ENCODE measurements at places on chromosomes 4 and X.
A peak's percentile ranks its signal among the peaks of the same experiment; 100 is the strongest.

DNA sequence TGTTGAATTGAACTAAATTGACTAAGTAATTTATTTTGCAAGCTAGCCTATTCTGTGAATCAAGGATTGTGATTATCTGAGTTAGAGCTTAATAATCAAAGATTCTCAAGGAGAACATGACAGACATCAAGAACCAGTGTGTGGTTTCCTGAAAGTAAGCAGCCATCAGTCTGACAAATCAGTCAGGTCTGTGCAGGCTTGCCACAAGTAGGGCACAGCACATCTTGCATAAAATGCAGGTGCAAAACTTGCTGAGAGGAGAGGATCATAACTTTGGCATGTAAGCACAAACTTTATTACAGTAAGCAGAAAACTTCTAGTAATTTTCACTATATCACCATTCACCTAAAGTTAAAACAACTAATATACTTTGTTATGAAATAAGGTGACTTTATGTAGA is 22.5 kb downstream of the FAM241A start:
- DNase-seq: no peak

GRCh38 chr4:2482192-2482591 is 13.3 kb downstream of the RNF4 start:
- no peak for DNase-seq

DNA sequence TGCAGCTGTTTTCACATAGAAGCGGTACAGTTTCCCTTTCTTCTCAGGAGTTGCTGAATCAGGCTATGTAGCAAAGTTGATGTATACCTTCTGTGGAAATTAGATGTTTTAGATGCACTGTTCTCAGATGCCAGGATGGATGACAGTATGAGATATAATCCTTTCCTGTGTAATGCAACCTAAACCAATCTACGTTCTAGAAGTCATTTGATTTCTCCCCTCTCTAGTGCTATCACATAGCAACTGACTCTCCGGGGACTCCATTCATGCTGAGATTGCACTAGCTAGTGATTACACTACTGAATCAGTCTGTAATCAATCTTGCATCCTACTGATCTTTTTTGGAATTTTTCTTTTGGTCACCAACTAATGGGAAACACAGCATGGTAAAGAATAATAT is 1881.7 kb downstream of the PCDH7 start:
- DNase-seq: no peak

DNA sequence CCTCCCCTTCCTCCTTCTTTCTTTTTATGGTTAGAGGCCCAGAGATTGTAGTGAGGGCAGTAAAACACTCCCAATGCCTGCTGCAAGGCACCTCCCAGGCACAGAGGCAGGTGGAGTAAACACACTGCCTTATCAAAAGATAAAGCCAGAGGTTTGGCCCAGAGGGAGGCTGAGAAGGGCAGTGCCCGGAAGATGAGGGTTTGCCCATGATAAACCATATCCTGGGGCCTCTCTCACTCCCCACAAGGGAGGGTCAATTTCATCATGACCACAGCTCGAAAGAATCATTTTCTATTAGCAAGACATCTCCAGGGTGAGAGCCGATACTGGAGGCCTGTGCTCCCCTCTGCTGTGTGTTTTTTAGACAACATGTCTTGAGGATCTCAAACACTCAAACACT is 98.5 kb upstream of the FAM9C start:
- no peak for DNase-seq

- DNase-seq: no peak
Measured at GRCh38 chrX:32041181-32041580, 969.3 kb upstream of the FTHL17 start.

GRCh38 chr4:19195696-19196095 is 1056.0 kb upstream of the SLIT2 start:
- no peak for DNase-seq

- no peak for DNase-seq
Measured at GRCh38 chrX:644304-645281, 14.0 kb downstream of the SHOX start.

GRCh38 chrX:9431281-9431680 is 33.6 kb upstream of the TBL1X start:
- DNase-seq: no peak

DNA sequence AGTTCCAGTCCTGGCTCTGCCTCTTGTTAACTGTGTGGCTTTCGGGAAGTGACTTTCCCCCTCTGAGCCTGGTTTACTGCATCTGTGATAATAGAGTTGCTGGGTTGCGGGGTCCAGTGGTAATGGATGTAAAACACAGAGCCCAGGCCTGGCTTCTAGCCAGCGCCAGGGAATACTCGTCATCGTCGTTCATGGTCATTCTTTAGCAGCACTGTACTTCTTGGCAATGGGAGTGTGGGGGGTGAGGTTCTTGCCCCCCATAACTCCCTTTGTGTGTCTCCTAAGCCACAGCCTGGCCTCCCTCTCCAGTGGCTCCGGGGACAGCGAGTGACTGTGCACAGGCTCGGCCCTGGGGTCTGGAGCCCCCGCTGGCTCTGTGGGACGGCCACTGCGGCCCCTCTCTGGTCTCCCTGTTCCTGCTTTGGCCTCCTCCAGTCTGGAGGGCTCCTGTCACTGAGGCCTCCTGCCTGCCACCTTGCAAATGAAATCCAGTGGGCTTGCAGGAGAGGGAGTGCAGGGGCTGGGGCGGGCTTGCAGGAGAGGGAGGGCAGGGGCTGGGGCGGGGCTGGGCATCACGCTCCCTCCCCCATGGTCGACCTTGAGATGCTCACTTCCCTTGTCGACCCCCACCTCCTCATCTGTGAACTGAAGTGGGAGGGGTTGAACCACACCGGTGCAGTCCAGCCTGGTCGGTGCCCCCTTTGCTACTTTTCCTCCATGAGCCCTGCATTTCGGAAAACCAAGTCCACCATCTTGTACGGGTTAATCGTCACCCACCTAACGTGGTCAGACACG is 13.2 kb downstream of the PSAPL1 start:
- DNase-seq: no peak

GRCh38 chr4:14343961-14344360 is 658.3 kb upstream of the CPEB2 start:
- DNase-seq: no peak

DNA sequence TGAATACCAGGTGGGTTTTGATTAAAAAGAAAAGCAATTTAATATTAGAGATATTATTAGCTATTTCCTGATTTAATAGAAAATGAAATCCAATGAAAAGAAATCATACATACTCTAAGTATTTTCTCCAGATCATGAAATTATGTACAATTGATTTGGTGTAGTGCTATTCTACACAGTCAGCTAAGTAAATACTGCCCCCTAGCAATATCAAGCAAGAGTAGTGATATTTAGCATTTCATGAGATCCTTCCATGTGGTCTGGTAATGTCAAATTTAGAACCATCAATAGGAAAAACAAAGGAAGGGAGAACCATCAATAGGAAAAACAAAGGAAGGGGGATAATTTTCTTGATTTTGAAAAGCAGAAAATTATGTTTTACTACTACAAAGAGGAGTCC is 114.6 kb downstream of the TBCK start:
- DNase-seq: peak; percentile 17

GRCh38 chr4:142559986-142560385 is 286.1 kb downstream of the INPP4B start:
- no peak for DNase-seq

GRCh38 chr4:153963216-153963615 is 174.3 kb upstream of the SFRP2 start:
- DNase-seq: peak; percentile 14

DNA sequence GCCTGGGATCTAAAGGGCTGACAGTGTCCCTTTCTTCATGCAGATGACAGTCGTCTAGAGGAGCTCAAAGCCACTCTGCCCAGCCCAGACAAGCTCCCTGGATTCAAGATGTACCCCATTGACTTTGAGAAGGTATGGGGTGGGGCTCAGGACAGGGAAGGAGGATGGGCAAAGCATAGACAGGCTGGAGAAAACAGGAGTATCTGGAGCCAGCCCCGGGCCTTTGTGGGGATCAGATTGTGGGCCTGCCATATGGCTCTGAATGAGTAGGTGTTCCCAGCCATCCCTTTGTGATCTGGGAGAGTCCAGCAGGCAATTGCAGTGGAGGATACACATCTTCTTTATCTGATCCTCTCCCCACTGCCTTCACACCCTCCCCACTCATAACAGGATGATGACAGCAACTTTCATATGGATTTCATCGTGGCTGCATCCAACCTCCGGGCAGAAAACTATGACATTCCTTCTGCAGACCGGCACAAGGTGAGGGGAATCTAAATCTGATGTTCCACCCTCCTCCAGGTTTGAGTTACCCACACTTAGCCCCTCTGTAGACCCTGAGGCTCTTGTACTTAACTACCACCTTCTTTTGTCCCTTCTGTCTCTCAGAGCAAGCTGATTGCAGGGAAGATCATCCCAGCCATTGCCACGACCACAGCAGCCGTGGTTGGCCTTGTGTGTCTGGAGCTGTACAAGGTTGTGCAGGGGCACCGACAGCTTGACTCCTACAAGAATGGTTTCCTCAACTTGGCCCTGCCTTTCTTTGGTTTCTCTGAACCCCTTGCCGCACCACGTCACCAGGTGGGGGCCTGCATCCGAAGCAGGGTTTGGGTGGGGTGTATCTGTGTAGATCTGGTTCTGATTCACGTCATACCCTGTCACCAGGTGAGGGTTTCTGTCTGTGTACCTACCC is 5.8 kb upstream of the CDK16 start:
- DNase-seq: no peak

GRCh38 chrX:5965406-5965805 is 263.3 kb downstream of the NLGN4X start:
- no peak for DNase-seq

GRCh38 chrX:135652602-135653001 is 60.8 kb upstream of the CT45A1 start:
- DNase-seq: no peak

DNA sequence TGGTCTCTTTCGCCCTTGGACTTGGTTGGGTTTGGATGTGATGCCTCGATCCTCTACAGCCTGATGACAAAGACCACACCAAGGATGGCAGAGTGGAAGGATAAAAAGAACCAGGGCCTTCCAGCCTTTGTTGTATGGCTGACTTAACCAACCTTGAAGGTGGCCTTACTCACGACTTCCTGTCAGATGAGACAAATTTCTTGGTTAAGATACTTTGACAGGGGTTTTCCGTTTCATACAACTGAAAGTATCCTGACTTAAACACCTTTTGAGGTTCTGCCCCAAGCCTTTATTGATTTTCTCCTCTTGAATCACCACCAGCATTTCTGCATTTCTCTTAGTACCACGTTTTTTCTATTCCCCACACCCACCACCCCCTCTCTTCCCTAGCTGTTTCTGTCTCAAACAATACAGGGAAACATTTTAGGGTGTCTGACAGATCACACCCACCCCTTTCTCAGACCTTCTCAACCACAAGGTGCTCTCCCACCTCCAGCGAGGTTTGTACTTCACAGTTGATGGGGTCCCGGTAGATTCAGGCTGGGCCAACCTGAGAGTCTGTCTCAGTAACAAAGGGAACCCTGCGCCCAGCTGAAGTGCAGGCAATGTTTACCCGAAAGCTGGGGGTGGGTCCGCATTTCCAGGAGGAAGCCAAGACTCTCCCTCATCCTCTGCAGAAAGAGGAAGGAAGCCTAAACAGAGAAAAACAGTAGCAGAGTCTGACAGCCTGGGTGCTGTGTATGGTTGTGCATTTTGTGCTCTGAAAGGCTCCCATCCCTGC is 5.0 kb upstream of the TSPAN5 start:
- peak; percentile 47 for DNase-seq

DNA sequence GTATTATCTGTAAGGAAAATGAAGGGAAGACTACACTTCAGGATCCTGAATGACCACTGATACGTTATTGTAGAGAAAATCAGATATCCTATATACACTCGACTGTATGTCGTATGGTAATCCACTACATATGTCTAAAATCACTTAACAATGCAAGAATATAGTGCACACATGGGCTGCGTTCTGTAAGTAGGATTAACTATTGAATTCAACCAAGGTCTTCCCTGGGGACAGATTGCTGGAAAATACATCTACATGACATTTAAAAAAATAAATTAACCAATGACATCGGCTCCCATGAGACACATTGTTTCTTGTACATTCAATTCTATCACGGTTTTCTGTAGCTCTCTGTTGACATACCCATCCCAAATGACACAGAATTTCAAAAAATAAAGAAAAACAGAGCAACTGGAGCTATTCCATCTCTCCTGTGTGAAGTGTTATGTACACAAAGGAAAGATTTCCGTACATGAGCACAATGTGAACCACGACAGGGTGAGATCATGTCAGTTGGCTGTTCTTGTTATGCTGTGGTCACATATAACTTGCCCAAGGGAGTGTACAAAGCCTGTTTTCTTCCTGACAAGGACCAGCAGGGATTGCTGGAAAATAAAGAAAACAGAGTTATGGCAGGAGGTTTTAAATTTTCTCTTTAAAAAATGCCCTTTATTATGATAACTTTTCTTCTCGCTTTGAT is 6.1 kb downstream of the ENOX2 start:
- no peak for DNase-seq

DNA sequence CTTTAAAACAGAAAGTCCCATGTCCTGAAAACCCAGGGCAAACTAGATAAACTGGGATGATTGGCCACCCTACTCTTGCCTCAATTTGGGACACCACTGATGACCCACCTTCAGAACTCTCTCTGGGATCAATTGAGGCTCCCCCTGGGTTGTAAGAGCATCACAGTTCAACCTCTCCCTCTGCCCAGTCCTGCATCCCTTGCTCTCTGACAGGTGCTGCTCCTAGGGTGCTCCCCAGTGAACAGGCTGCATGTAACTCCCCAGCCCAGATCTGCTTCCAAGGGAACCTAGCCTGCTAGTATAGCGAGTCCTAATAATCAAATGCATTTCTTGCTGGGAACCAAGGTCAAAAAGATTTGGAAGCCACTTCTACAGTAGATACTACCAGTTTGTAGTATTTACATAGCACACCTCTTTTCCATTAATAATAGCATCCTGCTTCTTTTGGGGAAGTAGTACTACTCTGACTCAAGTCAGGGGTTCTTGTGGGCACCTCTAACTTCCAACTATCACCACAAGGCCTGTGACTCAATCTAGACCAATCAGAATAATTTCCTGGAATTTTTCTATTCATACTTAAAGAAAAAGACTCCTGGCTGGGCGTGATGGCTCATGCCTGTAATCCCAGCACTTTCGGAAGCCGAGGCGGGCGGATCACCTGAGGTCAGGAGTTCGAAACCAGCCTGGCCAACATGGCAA is 42.1 kb upstream of the SPINK2 start:
- DNase-seq: no peak

- peak; percentile 44 for DNase-seq
Measured at GRCh38 chr4:155953151-155954117, at the start of gene CTSO. CTSO (minus strand) TSS chr4:155953866; CDS start chr4:155953847, 19 bp downstream.

DNA sequence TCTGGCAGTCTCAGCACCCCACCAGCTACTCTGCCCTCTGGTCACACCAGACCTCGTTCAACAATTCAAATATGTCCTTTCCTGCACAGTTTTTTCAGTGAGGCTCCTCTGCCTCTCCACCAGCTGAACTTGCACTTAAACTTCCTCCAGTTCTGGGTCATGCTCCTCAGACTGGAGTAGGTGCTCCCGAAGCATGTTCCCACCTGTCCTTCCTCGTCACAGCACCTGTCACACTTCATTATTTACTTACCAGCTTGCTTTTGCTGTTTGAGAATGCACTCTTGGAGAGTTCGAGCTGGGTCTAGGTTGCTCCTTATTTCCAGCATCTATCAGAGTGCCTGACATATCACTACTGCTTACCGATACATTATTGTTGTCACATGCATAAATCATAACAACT is 144.8 kb upstream of the TTC29 start:
- DNase-seq: no peak

GRCh38 chr4:37540486-37540885 is 145.7 kb downstream of the RELL1 start:
- DNase-seq: no peak

GRCh38 chr4:86032476-86033022 is 327.3 kb downstream of the MAPK10 start:
- DNase-seq: no peak

- no peak for DNase-seq
Measured at GRCh38 chrX:20015945-20016615, 25.2 kb upstream of the BCLAF3 start.

GRCh38 chr4:20017777-20018115 is 234.0 kb upstream of the SLIT2 start:
- DNase-seq: no peak
